NCI-H1105 (cell line): ENCODE measurements at places on chromosomes 5 and 9.

GRCh38 chr5:104015765-104016164 lies 453.2 kb upstream of the NUDT12 start:
- no peak for DNase-seq

- no peak for DNase-seq
These were observed 11.4 kb downstream of the RNF130 start for GRCh38 chr5:180060192-180060591.

DNA sequence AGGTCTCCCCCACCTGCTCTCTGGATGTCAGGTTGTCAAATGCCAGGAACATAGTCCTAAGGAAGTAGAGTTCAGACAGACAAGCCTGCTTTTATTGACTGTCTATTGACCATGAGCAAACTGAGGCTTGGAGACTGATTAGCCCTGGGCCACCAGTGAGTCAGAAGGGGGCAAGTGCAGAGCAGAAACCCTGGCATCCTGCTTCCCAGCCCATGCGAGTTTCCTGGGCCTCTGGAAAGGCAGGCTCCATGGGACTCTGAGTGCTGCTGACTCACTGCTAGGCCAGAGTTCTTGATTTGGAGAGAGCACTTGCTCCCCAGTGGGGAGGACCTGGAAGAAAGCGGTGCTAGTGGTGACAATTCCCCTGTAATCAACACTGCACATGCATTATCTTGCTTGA lies 2.8 kb upstream of the HBEGF start:
- no peak for DNase-seq

GRCh38 chr5:38680094-38680825 lies 123.8 kb upstream of the LIFR start:
- DNase-seq = no peak

- DNase-seq = no peak
These were observed 716.3 kb downstream of the BRINP1 start for GRCh38 chr9:118652912-118653311.

- DNase-seq = no peak
These were observed 82.0 kb upstream of the TTC23L start for GRCh38 chr5:34756781-34757624.

GRCh38 chr9:78038620-78039300 lies 7.1 kb upstream of the GNAQ start:
- no peak for DNase-seq

DNA sequence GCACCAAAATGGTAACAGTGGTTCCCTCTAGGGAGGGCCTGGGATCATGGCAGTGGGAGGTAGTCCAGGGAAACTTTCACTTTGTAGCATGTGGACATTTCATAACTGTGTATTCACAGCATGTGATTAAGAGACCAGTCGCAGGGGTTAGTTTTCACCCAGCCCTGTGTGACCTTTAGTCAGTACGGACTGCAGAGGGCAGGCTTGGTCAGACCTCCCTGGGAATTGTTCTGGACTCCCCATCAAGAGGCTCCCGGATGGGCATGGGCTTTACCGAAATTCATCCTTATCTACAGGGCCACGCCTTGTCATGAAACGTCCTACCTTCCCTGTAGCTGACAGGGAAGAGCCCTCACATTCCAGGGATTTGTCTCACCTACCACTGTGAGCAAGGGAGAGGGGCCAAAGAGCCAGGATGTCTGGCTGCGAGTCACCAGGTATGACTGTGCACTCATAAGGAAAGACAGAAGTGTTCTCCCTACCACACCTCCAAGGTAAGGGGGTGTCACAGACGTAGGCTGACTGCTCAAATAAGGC lies 19.9 kb downstream of the GPX3 start:
- no peak for DNase-seq

- no peak for DNase-seq
These were observed 187.7 kb downstream of the DENND1A start for GRCh38 chr9:123742009-123742767.

GRCh38 chr5:83306572-83307241 lies 164.8 kb upstream of the VCAN start:
- no peak for DNase-seq

DNA sequence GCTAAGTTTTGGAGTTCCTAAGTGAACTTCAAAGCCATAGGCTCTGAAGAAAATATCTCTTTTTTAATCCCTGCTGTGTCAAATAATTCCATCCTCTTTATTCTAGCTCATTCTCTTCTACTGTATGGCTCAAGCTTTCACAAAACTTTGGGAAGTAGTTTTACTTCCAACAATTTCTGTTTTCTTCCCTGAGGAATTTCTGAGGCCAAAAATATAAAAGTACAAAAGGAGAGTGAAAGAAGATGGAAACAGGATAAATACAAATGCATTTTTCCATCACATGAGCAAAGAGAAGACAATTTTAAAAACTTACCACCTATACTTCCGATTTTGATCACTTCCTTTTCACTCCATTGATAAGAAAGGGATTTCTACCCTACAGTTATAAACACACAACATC lies 585.7 kb upstream of the DAB2 start:
- no peak for DNase-seq

DNA sequence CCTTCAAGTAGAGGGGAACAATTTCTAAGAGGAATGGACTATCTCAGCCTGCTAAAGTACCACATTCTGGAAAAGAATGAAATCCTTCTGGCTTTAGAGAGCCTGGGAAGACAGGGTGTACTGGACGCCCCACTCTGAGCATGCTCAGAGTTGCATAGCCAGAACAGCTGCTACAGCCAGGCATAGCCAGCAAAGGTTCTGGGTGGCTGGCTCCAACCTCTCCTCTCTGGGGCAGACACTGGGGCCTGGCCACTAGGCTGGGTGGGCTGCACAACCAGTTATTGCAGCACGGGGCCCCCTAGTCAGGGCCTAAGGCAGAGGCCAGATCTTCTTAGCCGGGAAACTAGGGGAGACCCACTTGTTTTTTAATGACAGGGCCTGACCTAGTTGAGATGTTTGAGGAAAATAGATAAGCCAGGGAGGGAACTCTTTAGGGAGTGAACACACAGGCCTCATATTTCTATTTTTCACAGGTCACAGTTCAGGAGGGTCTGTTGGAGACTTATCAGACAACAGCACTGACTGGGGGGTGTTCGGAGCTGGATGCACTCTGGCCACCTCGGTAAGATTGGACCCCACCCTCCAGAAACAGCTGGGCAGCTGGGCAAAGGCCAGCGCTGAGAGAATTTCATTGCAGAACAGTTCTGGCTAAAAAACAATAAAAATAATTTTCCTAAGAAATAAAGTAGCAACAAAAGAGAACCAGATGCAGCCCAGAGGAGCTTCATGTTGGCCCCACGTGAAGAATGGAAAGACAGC lies 142.9 kb downstream of the LPAR1 start:
- no peak for DNase-seq

- peak; percentile 81 for DNase-seq
These were observed 41.4 kb upstream of the RNU6ATAC start for GRCh38 chr9:134205672-134206310.

GRCh38 chr9:15423231-15423985 lies 732 bp downstream of the SNAPC3 start:
- no peak for DNase-seq

- no peak for DNase-seq
These were observed 17.2 kb upstream of the C5orf47 start for GRCh38 chr5:173971681-173972345.

DNA sequence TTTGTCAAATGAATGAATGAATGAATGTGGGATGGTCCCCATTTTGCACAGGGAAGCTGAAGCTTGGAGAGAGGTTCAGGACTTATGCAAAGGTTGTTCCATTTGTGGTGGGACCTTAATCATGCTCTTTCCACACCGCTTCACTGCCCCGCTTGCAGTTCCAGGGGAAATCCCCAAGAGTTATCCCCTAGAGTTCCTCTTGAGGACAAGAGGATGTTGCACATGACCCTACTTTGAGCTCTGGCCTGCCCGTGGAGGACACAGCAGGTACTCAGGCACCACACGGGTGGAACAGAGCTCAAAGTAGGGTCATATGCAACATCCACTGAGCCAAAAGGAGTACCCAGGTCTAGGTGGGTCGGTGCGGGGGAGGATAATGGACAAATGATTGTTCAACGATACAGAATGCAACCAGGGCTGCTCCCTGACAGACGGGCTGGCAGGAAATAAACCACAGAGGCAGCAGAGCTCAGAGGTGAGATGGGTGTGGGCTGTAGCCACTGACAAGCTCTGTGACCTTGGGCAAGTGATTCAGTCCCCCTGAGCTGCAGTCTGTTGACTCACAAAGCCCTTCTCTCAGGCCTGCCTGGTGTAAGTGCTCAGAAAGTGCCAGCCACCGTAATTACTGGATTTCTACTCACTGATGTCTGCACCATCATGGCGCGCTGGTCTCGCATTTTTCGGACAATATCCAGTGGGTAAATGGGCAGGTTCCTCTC lies 60.3 kb upstream of the EPB41L4B start:
- DNase-seq = no peak

GRCh38 chr5:6761333-6761732 lies 48.1 kb downstream of the TENT4A start:
- DNase-seq = no peak

DNA sequence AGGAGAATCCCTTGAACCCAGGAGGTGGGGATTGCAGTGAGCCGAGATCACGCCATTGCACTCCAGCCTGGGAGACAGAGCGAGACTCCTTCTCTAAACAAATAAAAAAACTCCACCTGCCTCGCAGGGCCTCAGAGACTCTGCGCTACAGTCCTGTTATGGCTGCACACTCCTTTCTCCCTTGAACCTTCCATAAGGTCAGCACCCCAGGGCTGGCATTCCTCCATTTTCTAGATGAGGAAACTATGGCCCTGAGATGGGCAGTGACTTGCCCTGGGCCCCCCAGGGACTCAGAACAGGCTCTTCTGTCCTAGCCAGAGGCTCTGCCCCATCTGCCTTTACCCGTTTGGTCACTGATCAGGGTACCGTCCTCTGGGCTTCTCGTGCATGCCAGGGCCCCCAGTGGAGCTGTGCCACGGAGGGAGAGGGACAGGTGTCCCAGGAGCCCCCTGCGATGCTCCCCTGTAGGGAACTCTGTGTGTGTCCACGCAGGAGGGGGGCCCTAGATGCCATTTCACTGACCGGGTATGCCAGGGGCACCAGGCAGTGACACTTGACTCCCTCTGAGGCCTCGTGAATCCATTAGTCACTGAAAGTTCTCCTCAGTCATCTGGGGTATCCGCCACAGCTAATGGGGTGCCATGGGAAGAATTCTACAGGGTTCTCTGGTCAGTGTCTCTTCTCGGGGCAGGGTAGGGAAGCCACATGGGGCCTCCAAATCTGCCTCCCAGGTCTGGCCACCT lies 16.2 kb downstream of the RALGDS start:
- DNase-seq = no peak

DNA sequence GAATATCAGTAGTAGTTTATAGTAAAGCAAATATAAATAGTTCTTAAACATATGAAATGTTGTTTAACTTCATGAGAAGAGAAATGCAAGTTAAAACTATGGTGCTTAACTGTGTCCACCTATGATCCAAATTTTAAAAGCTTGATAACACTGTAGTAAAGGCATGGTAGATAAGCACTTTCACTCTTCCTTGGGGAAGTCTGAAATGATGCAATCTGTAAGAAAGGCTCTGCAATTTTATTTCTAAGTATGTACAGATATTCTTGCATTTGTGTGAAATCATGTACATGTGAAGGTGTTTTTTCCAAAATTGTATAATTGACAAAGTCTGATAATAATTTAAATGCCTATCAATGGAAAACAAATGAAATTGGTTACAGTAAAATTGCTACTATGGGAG lies 66.9 kb downstream of the SYK start:
- DNase-seq = no peak

DNA sequence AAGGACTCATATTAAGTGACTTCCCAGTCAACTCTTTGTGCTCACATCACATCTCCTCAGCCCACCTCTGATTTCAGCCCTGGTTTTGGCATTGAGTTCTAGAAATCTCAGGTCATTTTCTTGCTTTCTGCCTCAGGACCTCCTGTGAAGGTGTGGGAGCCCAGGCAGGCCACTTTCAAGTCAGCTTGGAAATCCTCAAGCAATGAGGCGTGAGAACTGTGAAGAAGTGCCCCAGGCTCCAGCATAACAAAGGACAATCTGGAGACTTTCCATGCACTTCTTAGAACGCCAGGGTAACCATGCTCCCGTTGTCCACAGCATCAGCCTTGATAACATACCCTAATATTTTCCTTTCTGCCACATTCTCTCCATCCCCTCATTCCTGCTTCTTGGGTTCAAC lies 131.2 kb upstream of the MAP3K1 start:
- no peak for DNase-seq

DNA sequence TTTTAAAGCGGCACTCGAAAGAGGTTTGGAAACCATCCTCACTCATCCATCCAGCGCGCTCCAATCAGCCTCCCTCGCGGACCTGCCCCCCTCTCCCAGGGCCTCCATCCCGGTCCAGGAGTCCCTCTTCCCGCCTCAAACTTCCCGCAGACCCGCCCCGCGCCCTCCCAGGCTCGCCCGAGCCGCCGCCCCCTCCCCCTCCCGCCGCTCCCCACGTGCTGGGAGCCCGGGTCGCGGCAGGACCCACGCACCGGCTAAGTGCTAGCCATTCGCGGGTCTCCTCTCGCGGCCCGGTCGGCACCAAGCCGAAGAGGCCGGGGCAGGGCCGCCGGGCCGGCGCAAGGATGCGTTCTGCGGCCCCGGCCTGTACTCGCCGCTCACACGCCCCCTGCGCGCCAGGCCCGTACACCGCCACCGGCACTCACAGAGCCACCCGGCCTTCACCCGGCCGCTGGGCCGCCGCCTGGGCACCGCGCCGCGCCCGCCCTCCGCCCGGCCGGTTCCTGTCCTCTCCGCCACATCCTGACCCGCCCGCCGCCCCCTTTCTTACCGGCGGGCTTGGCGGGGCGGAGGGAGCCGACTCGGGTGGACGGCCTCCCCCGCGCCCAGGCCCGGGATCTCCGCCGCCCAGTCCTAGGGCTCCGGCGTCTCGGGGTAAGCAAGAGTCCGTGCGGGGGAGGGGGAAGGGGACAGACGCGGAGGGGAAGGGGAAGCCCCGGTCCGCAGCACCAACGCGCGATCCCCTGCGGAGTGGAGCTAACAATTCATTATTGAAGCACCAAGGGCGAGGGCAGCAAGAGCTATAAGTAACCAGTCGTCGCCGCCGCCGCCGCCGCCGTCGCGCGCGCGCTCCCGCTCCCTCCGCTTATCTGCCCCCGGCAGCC lies 576 bp downstream of the CHD1 start:
- peak; percentile 11 for DNase-seq

DNA sequence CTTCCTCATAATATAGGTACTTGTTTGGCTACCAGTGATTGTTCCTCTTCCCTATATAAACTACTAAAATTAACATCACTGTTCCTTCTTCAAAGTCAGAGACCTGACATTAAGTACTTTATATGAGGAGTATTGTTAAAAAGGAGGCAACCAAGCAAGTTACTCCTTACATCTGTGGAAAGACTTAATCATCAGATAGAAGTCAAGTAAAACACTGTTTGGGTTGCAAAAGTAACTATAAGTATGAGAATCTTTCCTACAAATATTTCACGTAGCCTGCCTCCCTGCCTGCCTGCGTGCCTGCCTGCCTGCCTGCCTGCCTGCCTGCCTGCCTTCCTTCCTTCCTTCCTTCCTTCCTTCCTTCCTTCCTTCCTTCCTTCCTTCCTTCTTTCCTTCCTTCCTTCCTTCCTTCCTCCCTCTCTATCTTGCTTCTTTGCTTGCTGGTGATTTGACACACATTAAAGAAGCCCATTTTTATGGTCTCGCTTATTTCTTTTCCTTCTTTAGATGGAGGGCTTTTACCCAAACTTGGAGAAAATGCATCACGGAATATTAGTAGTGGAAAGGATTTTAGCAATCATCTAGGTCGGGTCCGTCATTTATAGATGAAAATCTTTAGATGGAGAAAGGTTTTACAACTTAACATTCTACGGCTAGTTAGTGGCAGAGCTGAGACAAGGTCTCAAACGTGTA lies 3.2 kb downstream of the CER1 start:
- DNase-seq = no peak
